Stimulated activated CD4-positive, alpha-beta T cell treated with anti-CD3 and anti-CD28 coated beads, Interleukin-15, amount 100 ng/mL, for 48 hours (primary cell): ENCODE measurements at places on chromosomes 6 and 20.

DNA sequence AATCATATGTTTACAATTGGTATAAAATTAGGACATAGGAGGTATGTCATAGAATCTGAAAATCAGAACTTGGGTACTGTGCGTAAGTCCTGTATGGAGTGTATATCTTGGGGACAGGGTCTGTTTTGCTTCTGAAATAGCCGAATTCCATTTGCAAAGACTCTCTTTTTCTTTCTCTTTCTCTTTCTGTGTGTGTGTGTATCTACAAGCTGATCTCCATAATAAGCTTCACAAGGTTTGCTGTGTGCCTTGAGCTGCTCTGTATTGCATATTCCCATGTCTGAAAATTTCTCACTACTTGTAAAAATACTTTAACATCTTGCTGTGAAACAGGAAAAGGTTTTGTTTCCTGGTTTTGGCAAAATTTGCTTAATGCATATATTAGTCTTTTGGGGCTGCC lies 29.5 kb downstream of the STX11 start:
- DNase-seq, result no peak

- DNase-seq, result no peak
These were observed 91.0 kb upstream of the SLC24A3 start for GRCh38 chr20:19121463-19121862.

DNA sequence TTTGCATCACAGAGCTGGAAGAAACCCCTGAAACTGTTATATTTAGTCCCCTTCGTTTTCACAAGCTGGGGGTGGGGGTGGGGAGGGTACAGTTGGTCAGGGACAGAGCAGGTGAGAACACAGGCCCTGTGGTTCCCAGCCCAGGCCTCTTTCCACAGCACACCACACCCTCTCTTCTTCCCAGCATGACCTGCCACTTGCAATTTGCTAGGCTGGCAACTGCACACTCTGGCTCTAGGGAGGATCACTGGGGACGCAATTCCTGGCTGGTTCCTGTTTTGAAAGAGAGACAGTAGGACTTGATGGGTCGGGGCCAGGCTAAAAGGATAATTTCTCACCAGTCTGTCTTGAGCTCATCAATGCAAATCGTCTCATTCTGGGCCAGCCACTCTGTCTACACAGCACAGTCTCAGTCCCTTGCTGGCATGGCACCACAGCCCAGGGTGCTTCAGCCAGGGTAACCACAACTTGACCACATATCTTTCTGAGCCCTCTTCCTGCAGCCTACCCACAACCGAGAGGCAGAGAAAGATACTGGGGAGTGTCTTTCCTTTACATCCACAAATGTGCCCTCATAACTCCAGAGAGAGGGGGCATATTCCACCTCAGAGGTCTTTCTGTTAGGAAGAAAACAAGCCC lies 41.7 kb upstream of the EMILIN3 start:
- no peak for DNase-seq

DNA sequence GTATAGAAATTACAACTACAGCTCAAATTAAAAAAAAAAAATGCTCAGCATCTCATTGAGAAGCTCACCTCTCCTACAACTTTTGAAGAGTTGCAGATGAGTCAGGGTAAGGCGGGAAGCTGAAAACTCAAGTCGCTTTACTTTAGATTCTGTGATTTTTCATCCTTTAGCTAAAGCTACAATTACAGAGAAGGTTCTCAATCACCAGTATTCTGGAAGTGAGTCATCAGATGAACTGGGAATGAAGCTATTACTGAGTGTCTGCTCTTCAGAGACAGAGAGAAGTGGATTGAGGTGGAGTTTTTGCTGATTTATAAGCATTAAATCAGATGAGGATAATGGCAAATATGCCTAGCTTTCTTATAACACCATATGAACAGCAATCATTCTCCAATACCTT lies 91.9 kb downstream of the TFAP2A start:
- DNase-seq, result no peak

- DNase-seq, result peak; percentile 49
These were observed 2.2 kb upstream of the ID1 start for GRCh38 chr20:31602779-31603441.

GRCh38 chr6:21609881-21610329 lies 16.4 kb downstream of the SOX4 start:
- no peak for DNase-seq

GRCh38 chr6:167578371-167578901 lies 248.3 kb upstream of the AFDN start:
- no peak for DNase-seq

- no peak for DNase-seq
These were observed 33.2 kb upstream of the TASP1 start for GRCh38 chr20:13671916-13672378.

- DNase-seq, result no peak
These were observed 161.4 kb downstream of the TBXT start for GRCh38 chr6:166005944-166006899.

DNA sequence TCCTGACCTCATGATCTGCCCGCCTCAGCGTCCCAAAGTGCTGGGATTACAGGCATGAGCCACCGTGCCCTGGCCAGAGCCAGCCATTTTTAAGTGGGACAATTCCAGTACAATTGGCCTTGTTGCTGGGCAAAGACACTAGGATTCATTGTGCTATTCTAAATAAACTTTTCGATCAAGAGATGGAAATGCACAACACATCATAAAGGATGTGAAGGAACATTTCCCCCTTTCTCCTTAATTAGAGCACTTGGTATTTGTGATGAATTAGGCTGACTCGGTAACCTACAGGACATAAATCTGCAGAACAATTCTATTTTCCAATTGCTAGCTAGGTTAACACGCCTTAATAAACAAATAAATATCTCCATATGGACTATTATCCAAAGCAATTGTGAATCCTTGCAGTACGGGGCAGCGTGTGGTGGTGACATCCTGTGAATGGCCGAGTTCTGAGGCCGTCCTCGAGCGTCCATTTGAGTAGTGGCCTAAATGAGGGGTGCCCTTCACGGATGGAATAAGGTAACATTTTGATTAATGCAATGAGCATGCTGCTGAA lies 406.2 kb upstream of the AGPAT4 start:
- DNase-seq, result no peak

DNA sequence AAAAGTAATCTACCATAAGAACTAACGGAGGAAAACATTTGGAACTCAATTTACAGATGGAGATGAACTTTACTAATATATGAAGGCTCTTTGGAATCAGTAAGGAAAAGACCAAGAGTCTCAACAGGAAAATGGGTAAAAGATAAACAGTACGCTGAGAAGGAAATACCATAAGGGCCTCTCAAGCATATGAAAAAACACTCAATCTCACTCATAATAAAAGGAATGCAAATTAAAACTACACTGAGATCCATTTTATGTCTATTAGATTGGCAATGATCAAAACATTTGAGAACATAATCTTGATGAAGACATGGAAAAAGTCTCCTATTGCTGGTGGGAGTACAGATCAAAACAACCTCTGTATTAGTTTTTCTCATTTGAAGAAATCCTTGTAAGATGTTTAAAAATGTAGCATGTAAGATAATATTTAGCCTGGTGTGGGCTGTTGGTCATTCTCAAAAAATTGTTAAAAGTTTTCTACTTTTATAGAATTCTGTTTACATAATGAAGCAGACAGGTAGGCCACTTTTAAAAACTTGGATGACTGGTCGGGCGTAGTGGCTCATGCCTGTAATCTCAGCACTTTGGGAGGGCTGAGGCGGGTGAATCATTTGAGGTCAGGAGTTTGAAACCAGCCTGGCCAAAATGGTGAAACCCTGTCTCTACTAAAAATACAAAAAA lies 14.5 kb downstream of the REV3L start:
- no peak for DNase-seq

- no peak for DNase-seq
These were observed 87.4 kb downstream of the PLG start for GRCh38 chr6:160789263-160790027.

GRCh38 chr6:137995371-137995770 lies 111.8 kb downstream of the PERP start:
- DNase-seq, result no peak

GRCh38 chr6:162363757-162364156 lies 363.8 kb downstream of the PRKN start:
- DNase-seq, result no peak

DNA sequence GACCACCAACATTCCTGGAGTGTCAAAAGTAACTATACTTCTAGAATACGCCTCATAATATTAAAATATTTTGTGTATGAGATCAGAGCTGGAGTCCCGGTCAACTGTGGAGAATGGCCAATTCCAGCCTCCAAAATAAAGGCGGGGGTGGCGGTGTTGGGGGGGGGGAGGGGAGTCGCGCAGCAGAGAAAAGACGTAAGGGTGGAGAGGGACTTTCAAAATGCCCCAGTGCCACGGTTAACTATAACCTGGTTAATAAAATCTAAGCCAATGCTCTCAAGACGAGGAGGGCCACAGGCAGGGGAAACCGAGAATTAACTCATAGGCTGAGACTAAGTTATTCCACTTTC lies 1.3 kb downstream of the NUP153 start:
- DNase-seq, result no peak

DNA sequence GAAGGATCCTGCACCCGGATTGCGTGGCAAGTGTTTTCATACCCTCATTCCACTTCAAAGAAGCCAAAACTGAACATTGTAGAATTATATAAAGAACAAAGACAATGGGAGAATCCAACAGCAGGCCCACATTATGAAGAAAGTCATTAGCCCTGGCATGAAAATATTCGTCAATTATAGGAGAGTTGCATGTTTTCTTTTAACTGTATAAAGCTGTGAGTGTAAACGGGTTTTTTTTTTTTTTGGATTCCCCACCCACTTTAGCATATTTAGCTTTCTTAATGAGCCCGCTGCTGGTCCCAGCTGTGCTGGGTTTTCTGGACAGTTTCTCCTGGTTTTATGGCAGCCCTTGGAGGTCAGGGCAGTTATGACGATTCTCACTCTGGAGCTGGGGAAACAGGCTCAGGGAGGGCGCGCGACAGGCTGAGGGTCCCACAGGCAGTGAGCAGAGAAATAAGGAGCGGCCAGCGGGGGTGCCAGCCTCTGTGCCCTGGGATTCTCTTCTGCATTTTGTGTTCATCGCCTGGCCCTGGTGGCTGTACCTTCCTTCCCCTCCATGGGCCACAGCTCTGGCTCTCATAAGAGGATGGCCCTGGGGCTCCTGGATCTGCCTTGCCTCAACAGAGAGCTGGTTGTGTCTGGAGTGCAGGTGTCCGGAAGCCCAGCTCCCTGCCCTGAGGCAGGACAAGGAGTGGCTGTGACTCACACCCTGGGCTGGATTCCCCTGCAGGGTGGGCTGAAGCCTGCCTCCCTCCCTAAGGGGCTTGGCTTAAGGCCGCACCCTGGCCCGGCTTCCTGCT lies 24.1 kb upstream of the SULF2 start:
- no peak for DNase-seq

DNA sequence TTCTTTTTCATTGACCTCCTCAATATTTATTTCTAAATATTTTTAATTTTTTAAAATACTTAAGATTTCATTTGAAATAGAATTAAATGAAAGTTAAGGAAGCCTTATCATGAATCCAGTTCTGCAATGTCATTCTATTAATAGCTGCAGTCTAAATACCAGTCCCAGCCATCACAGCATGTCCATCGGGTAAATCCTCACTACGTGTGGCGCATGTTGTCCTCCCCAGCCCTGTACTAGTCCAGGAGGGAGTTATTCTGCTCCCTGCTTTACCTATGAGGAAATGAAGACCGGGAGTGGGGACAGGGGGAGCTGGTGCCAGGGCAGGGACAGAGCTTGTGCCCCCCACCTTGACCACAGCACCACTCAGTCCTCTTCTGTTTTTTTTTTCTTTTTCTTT lies 125.1 kb upstream of the QKI start:
- DNase-seq, result no peak

GRCh38 chr6:39731565-39731964 lies 6.4 kb upstream of the KIF6 start:
- DNase-seq, result no peak

GRCh38 chr6:13710552-13711323 lies 897 bp downstream of the RANBP9 start:
- no peak for DNase-seq

- DNase-seq, result no peak
These were observed 10.4 kb upstream of the PXDC1 start for GRCh38 chr6:3761989-3762270.

GRCh38 chr20:62628691-62629090 lies 13.6 kb upstream of the SLCO4A1 start:
- no peak for DNase-seq

- no peak for DNase-seq
These were observed 161.5 kb upstream of the CDH4 start for GRCh38 chr20:61090541-61090940.

DNA sequence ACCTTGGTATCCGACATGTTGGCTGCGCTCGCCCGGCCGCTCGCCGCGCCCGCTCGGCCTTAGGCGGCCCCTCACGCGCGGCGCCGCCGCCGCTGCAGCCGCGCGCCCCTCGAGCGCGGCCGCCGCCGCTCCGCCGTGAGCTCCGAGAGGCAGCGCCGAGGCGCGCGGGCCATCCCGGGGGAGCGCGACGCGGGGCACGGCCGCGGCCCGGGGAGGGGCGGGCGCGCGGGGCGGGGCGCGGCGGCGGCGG lies at the start of gene KIF13A:
KIF13A (minus strand) TSS at position 189 of the 250 bp plus-strand sequence; CDS start at position 17, 172 bp downstream.
- no peak for DNase-seq

GRCh38 chr6:54654381-54654780 lies 192.2 kb upstream of the FAM83B start:
- no peak for DNase-seq

- DNase-seq, result no peak
These were observed 20.3 kb upstream of the LRRN4 start for GRCh38 chr20:6074145-6074561.

DNA sequence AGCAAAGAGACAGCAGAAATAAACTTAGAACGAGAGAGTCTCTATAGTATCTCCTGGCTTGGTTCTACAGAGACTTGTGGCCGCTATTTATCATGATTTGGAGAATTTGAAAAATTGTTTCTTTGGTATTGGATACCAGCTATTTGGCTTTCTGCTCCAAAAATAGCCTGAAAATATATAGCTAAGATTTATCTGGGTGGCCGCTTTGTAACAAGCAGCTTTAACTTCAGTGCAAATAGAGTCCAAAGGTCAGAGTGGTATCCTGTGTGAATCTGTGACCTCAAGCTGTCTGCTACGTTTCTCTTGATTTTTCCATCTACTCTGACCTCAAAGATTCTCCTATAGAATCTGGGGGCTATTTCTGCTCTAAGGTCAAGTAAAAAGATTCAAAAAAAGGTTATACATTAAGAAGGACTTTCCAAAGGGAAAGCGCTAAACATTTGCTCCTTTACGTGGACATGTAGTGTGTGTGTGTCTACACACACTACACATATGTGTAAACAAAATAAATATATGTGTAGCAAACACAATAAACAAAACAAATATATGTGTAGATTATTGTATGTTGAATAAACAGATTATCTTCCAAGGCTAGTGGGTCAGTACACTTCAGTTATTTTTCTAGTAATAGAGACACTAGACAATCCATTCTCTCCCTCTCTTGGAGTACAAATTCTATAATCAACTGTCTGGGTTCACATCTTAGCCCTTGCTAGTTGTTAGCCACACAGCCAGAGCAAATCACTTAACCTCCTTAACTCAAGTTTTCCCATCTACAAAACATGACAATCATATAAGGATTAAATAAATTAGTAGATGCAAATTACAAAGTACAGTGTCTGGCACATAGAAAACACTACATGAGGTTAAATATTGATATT lies 40.8 kb downstream of the CHD6 start:
- DNase-seq, result no peak
